ENCODE measurements at places on chromosomes 11 and 22. TPM values are rescaled to one million over a fixed set of nuclear protein-coding genes. Genes with fewer than 3 reads are reported as not detected.

WNT7B gene
- total RNA-seq = not detected

GRCh38 chr11:78429209-78429608 lies 11.6 kb upstream of the GAB2 start:
- H3K4me3 ChIP-seq = no peak overlapping the region
- DNase-seq = no peak
- peaks cover 9% of the 10 kb centered on the region for H3K36me3 ChIP-seq

DNA sequence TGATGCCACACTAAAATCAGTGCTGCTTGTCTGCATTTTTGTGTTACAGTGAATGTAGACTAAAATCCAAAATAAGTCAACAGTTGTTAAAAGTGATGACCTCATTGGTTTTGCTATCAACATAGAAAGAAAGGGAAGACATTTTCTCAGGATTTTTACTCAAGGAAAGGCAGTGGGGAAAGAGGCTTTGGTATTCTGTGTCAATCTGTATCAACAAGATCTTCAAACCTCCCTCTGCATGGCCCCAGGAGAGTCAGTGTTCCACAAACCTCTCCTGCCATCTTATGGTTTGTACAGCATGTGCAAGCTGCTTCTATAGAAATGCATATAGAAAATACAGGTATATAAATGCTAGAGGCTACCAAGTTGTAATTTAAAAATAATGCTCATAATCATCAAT lies 13.8 kb upstream of the OR51M1 start:
- peaks cover 15% of the 10 kb centered on the region for H3K27me3 ChIP-seq
- no peak overlapping the region for H3K4me3 ChIP-seq
- H3K27ac ChIP-seq = no peak overlapping the region
- no peaks in the 10 kb centered on the region for H3K36me3 ChIP-seq
- DNase-seq = no peak

- peak overlapping the region; percentile 85 for H3K27ac ChIP-seq
- DNase-seq = no peak
These were observed 33.4 kb downstream of the BCR start for GRCh38 chr22:23213581-23214334.

KCTD17 gene
- total RNA-seq = 26.6 TPM

C11orf52 gene
- total RNA-seq = not detected

- no peak overlapping the region for H3K27ac ChIP-seq
- H3K4me3 ChIP-seq = no peak overlapping the region
- DNase-seq = no peak
- peaks cover 27% of the 10 kb centered on the region for H3K4me1 ChIP-seq
- H3K27me3 ChIP-seq = no peaks in the 10 kb centered on the region
These were observed 112.1 kb downstream of the SLC1A2 start for GRCh38 chr11:35307221-35307621.

MYEOV gene
- total RNA-seq = not detected

MPZL3 gene
- 12.6 TPM for total RNA-seq

DNA sequence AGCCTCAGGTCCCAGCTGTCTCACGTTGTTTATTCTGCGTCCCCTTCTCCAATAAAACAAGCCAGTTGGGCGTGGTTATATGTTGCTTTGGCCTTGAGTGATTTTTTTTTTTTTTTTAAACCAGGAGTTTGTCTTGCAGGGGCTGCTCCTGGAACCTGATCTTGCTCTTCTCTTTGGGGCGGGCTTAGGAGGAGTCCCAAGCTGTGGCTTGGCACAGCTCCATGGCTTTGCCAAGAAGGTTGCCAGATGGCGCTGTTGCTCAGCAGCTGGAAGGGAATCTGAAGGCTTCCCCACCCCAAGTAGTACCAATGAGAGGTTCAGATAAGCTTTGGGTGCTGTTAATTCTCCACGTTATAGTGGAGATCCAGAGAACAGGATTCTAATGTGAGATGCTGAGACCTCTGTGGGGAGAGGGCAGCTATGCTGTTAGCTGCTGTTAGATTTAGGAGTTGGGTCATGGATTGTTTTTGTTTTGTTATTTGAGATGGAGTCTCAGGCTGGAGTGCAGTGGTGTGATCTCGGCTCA lies 2.0 kb upstream of the FERMT3 start:
- peak overlapping the region; percentile 82 for H3K27ac ChIP-seq
- peak overlapping the region; percentile 77 for H3K4me3 ChIP-seq
- peak; percentile 73 for DNase-seq
- H3K4me1 ChIP-seq = peaks cover 22% of the 10 kb centered on the region

GRCh38 chr11:27281740-27282590 lies 81.0 kb downstream of the CCDC34 start:
- no peaks in the 10 kb centered on the region for H3K36me3 ChIP-seq
- peaks cover 6% of the 10 kb centered on the region for H3K27me3 ChIP-seq
- H3K4me3 ChIP-seq = no peak overlapping the region
- no peaks in the 10 kb centered on the region for H3K4me1 ChIP-seq
- DNase-seq = no peak
